Endothelial cell of umbilical vein (primary cell): ENCODE measurements at places on chromosomes 1 and 21.
A peak's percentile ranks its signal among the peaks of the same experiment; 100 is the strongest.

- peak; percentile 86 for DNase-seq
Observed at GRCh38 chr1:219304227-219305226, 130.8 kb downstream of the LYPLAL1 start.

DNA sequence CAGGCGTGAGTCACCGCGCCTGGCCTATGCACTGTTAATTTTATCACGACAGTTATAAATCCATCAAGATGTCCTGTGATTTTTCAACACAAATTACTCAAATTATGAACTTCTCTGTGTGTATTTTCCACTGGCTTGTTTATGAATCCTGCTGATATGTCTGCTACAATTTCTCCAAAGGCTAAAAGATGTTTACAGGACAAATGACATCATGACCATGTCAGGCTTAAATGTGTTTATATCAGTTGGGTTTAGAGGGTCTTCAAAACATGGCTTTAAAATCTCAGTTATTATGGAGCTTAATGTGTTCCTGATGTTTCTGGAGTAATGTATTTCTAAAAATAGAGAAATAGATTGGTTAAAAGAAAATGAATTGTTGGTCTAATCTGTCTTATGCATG lies 44.0 kb upstream of the ERG start:
- DNase-seq = no peak

DNA sequence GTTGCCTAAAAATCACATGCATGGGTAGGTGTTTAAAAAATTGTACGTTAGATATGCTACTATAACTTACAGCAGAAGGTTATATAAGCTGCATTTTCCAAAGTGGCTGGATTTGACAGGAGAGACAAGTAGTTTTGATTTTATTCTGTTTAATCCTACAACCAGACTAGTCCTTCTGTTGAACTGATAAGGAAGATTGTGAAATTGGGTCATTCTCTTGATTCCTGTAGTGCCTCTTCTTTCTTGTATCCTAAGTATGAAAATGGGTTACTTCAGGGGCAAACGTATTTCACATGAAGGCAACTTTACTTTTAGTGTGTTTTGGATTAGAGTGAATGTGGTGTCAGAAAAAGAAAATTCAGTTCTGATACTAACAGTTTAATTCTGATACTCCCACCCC lies 19.0 kb downstream of the CDC42 start:
- DNase-seq = no peak

GRCh38 chr1:154748405-154748775 lies 121.7 kb downstream of the KCNN3 start:
- no peak for DNase-seq

DNA sequence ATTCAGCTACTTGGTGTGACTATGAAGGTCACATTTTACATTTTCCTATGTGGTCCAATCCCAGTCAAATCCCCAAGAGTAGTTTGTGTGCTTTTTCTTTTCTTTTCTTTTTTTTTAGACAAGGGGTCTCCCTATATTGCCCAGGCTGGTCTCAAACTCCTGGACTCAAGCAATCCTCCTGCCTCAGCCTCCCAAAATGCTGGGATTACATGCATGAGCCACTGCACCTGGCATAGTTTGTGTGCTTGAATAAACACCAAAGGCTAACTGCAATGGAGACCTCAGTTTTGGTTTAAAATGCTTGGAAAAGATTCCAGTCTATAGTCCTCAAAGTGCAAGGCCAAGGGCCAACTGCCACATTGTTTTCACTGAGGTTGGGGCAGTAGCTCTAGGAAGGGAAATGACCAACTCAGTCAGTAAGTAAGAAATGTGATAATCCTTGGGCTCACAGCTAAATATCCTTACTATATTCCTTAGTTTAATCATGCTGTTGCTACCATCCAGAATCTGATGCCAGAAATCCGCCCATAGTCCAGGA lies 38.6 kb downstream of the EIF2B3 start:
- peak; percentile 74 for DNase-seq

- no peak for DNase-seq
Observed at GRCh38 chr1:68782890-68783289, 286.0 kb upstream of the DEPDC1 start.

DNA sequence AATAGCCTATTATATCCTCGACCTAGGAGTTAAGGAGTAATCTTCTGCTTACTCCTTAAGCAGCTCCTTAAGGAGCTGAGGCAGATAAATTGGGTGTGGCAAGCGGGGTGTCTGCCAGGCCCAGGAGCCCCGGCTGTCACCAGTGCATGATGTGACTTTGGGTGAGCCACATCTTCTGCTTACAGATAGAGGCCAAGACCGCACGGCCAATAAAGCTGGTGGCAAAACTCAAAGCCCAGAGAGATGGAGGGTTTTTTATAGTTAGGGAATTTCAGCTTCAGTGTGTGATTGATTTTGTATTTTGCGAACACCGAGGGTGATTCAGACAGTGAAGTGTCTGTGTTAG lies 9.8 kb downstream of the MX2 start:
- DNase-seq = no peak
